ENCODE measurements at places on chromosomes 1 and 21.

- no peak for DNase-seq
Observed at GRCh38 chr1:223084464-223084866, 58.6 kb downstream of the TLR5 start.

GRCh38 chr1:192610112-192610889, 25.6 kb upstream of the RGS13 start:
- DNase-seq = no peak

DNA sequence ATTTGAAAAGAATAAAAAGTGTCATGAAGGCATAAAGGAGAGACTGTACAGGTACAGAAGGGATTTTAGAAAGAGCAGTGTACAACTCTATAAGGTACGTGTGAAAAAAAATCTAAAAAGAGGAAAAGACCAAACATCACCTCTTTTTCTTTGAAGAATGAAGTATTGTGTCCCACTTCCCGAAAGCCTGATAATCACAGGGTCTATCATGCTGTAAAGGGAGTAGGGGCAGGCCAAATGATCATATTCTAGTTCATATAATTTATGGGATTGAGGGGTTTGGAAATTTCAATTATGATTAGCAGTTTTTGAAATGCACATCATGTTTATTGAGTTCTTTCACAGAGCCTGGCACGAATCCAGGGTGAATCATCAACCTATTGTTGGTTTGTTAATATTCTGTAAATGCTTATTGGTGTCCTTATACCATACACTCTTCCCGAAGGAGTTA, 910 bp upstream of the RERE start:
- no peak for DNase-seq

DNA sequence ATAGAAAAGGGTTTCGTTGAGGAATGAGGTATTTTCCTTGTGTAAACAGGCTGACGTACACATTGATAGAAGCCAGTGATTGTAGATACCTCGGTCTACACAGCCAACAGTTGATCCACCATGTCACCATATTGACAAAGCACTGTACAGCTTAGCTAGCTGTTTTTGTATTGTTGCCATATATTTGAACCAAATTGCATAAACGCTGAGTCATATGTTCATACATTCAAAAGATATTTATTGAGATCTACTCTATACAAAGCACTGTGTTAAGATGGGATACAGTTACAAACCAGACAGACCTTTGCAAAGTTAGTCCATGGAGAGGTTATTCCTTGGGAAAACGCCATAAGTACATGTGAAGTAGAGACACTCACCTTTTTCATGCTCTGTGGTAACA, 132.4 kb upstream of the ATP1B1 start:
- no peak for DNase-seq

GRCh38 chr21:32004291-32004690, 131.5 kb downstream of the HUNK start:
- no peak for DNase-seq

DNA sequence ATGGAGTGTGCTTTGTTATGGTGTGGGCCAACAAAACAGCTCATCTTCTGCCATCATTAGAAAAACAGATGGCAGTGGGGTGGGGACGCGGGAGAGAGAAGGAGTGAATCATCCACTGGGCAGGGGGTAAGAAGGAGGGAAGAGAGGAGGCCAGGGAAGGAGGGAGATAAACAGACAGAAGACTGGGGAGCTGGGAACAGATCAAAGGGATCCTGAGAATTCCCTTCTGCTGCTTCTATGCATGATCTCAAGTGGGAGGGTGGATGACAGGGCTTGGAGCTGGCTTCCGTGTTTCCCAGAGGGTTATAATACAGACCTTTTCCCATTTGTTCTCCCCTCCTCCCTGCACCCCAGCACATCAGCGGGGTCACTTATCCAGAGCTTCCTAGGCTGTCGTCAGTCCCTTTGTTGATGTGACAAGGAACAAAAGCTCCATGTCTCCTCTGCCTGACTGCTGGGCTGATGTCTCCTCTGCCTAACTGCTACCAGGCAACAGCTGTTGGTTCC, 338.6 kb downstream of the PAPPA2 start:
- no peak for DNase-seq

- DNase-seq = no peak
Observed at GRCh38 chr1:92505015-92505692, 18.4 kb upstream of the GFI1 start.

Data from stimulated activated CD8-positive, alpha-beta memory T cell treated with anti-CD3 and anti-CD28 coated beads, Interleukin-4, amount 100 ng/mL, for 1 hour (primary cell).